ENCODE measurements at places on chromosomes 11 and 22. TPM values are rescaled to one million over a fixed set of nuclear protein-coding genes. Genes with fewer than 3 reads are reported as not detected.

DNA sequence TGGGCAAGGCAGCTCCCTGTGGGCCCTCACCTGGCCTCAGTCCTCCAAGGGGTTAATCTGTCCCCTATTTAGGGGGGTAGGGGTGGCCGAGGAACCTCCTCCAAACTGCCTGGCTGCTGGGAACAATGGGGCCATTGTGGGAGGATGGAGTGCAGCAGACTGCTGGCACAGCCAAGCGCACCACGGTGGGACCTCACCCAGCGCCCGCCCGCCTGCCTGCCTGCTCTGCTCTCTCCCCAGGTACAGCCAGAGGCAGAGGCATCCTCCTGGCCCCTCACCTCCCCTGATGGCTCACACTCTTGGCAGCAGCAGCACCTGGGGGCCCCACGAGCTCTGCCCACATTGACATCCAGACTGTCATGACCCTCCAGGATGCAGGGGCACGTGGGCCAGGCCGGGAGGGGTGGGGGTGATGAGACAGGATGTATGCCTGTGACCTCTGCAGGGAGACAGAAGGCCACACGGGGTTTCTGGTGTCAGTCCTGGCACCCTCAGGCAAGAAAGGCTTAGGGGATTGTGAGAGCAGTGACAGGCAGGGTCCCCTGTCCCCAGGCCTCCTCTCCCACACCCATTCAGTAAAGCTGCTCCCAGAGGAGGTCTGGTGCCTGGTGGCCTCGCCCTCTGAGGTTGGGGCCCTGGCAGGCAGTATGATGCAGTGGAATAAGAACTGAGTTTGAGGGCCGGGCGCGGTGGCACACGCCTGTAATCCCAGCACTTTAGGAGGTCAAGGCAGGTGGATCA, 11.4 kb downstream of the BCL9L start:
- H3K27me3 ChIP-seq: no peaks in the 10 kb centered on the region
- H3K4me1 ChIP-seq: peaks cover 88% of the 10 kb centered on the region
- peaks cover 8% of the 10 kb centered on the region for H3K36me3 ChIP-seq
- H3K27ac ChIP-seq: peak overlapping the region; percentile 89

DNA sequence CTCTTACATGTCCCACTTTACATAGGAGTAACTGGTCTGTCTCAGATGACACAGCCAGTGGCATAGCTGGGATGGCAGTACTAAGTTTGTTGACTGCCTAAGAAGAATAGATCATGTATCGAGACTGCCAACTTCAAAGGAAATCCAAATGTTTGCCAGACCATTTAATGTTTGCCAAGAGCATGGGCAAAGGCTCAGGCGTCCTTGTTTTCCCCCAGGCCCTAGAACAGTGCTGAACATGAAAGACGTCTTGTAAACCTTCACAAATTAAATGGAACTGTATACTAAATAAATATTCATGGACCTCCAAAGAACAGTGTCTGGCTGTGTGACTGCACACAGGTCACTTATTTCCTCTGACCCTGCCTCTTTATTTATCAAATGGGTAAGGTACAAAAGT, 234.7 kb upstream of the CCDC90B start:
- H3K27ac ChIP-seq: no peak overlapping the region
- H3K4me1 ChIP-seq: no peaks in the 10 kb centered on the region
- no peak for DNase-seq

GRCh38 chr22:39234867-39235687, 9.7 kb downstream of the PDGFB start:
- no peak overlapping the region for H3K27ac ChIP-seq
- no peaks in the 10 kb centered on the region for H3K36me3 ChIP-seq
- DNase-seq: no peak

DNA sequence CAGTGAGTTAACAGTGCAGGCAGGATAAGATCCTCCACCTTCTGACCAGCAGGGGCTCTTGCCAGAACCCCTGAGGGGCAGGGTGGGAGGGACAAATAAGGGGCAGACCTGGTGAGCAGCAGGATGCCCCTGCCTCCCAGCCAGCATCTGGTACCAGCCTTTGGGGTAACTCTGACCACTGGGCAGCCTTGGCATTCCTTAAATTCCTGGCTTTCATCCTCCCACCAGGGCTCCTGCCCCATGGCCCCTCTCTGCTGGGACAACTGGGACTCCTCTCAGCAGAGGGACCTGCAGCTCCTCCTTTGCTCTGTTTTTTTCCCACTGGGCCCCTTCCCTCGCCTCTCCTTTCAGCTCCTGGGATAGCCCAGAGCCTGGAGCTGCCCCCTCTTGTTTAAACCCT, 98.0 kb upstream of the CD82 start:
- H3K4me1 ChIP-seq: no peaks in the 10 kb centered on the region
- H3K4me3 ChIP-seq: no peak overlapping the region
- no peaks in the 10 kb centered on the region for H3K36me3 ChIP-seq

DNA sequence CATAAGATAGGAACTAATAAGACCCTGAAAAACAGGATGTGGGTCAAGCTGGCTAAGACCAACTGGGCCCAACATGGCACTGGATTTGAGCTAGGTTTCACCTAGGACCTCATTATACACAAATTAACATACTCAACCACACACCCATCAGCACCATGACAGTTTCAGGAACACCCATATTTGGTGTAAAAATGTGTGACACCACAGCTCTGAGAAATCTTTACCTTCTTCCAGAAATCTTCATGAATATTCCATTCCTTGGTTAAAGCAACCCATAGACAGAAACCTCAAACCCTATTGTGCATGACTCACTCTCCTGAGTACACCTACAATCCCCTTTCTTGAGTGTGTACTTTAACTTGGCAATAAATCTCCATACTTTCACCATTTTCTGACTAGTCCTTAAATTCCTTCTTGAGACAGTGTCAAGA, 378.8 kb downstream of the DYNC2H1 start:
- no peaks in the 10 kb centered on the region for H3K27me3 ChIP-seq
- no peaks in the 10 kb centered on the region for H3K4me1 ChIP-seq
- H3K27ac ChIP-seq: no peak overlapping the region
- no peaks in the 10 kb centered on the region for H3K36me3 ChIP-seq

DNA sequence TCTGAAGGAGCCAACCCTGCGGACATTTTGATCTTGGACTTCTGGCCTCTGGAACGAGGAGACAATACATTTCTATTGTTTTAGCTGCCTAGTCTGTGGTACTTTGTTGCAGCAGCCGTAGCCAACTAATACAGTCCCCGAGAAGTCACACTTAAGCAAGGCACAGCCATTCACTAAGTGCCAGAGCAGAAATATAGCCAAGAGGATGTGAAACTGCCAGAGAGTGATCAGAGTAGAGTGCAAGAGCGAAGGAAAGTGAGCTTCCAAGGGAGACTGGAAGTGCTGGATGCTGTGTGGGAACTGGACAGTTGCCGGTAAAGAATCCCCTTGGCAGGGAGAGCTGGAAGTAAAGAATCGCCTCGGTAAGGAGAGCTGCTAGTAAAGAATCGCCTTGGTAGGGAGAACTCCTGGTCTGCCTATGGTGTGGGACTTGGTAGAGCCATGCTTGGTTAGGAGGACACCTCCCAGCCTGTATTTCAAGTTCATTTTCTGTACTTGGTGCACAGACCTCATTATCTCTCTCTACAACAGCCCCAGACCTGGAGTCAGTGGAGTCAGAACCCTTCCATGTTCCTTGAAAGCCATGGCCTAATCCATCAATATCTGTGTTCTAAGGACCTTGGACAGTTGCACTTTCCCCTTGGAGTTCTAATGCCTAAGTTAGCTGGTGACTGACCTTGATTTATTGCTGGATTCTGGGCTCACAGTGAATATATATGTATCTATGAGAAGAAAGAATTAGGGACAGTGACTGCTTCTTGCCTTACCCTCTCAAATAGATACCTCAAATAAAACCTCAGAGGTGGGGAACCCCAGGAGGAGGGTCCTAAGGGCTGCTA, 162.1 kb downstream of the LDLRAD3 start:
- H3K36me3 ChIP-seq: no peaks in the 10 kb centered on the region
- H3K27ac ChIP-seq: no peak overlapping the region
- peaks cover 7% of the 10 kb centered on the region for H3K4me1 ChIP-seq
- no peaks in the 10 kb centered on the region for H3K27me3 ChIP-seq

DNA sequence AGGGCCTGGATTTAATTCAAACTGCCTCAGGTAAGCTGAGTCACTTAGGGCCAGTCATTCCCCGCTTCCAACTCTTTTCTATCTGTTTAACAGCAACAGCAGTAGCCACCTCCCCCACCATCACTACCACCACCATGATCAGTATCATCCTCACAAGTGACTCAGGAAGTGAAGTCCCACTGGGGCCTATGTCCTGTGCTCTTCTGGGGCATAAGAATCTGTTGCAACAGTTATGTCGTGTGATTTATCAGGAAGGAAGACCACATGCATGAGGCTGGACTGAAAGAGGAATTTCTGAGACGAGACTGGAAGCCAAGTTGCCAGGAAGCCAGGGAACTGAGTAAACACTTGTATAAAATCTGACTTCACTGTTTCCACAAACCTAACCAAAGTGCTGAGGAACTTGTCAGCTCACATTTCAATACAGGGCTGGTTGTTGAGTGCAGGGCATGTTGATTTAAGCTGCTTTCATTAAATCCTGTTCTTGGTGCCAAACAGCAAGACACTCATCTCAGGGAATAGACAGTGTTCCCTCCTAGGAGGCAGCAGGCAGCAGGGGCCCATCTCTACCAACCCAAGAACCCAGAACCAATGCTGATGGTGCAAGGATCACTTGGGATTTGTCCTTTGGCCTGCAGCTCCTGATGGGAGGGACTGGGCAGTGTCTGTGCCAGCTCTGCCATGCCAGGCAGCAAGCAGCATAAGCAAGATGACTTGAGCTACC, 226.7 kb upstream of the NARS2 start:
- H3K27me3 ChIP-seq: no peaks in the 10 kb centered on the region
- H3K4me1 ChIP-seq: peaks cover 4% of the 10 kb centered on the region
- H3K36me3 ChIP-seq: no peaks in the 10 kb centered on the region
- H3K27ac ChIP-seq: no peak overlapping the region
- DNase-seq: no peak

TREH gene
- not detected for total RNA-seq

DNAJB7 gene
- not detected for total RNA-seq

SHANK2 gene
- 0.14 TPM for total RNA-seq

DNA sequence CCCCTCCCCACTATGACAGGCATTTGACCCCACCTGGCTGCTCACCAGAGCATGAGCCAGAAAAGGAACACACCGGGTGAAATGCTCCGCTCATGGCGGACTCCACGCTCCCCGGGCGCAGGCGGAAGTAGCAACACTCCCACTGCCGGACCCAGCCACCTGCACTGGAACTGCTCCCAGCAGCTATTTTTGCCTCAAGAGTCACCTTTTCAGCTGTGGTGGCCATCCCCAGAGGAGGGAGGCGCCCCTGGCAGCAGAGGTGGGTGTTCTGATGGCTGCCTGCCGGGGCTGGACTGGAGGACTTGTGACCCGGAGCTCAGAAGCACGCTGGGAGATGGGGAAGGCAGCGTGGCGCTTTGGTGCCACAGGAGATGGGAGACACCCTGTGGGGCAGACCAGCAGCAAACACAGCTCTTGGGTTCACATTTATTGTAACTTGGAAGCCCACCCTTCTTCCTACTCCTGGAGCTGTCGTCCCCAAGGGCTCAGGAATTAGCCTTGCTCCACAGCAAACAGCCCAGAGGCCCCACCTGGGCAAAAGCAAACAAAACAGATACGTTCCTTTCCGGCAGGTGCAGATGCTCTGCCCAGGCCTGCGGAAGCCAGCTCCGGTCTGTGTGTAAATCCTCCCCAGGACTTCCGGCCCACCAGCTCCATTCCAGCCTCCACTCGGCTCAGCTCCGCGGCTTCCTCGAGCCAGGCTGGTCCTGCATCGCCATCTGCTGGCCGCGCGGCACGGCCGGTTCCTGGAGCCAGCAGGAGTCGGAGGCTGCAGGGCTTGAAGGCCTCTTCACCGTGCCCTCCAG, 3.7 kb downstream of the RPS19BP1 start:
- no peaks in the 10 kb centered on the region for H3K27me3 ChIP-seq
- peak; percentile 88 for DNase-seq
- peaks cover 43% of the 10 kb centered on the region for H3K36me3 ChIP-seq
- peaks cover 91% of the 10 kb centered on the region for H3K4me1 ChIP-seq
- peak overlapping the region; percentile 17 for H3K4me3 ChIP-seq

CD6 gene
- total RNA-seq: 30.7 TPM

GRCh38 chr11:35337136-35337913, 82.0 kb downstream of the SLC1A2 start:
- H3K27ac ChIP-seq: no peak overlapping the region
- H3K36me3 ChIP-seq: no peaks in the 10 kb centered on the region
- no peak overlapping the region for H3K4me3 ChIP-seq
- no peak for DNase-seq

DNA sequence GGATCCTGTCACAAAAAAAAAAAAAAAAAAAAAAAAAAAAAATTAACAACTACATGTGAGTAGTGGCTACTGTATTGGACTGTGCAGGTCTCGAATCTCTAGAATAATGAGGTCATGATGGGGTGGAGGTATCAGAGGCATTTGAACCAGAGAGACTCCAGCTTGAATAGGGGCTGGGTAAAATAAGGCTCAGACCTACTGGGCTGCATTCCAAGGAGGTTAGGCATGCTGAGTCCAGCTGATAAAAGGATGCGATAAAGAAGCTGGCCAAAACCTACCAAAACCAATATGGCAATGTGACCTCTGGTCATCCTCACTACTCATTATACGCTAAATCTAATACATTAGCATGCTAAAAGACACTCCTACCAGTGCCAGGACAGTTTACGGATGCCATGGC, 5.9 kb upstream of the PACSIN3 start:
- DNase-seq: no peak
- no peaks in the 10 kb centered on the region for H3K36me3 ChIP-seq
- H3K4me3 ChIP-seq: no peak overlapping the region
- H3K4me1 ChIP-seq: peaks cover 8% of the 10 kb centered on the region

DNA sequence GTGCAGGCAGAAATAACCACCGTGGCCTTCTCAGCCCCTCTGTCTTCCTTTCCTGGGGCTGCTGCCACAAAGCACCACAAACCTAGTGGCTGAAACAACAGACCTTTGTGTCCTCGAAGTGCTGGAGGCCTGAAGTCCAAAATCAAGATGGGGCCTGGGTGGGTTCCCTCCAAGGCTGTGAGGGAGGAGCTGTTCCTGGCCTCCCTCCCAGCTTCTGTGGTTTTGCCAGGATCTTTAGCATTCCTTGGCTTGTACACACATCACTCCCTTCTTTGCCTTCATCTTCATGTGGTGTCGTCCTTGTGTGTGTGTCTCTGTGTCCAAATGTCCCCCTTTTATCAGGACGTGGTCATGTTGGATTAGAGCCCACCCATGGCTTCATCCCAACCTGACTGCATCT, 29.0 kb upstream of the PARVG start:
- no peak overlapping the region for H3K27ac ChIP-seq
- H3K4me3 ChIP-seq: no peak overlapping the region
- no peaks in the 10 kb centered on the region for H3K27me3 ChIP-seq
- no peaks in the 10 kb centered on the region for H3K4me1 ChIP-seq
- H3K36me3 ChIP-seq: no peaks in the 10 kb centered on the region

- no peak for DNase-seq
- no peaks in the 10 kb centered on the region for H3K4me1 ChIP-seq
- no peak overlapping the region for H3K27ac ChIP-seq
- H3K36me3 ChIP-seq: peaks cover 8% of the 10 kb centered on the region
- no peak overlapping the region for H3K4me3 ChIP-seq
Observed at GRCh38 chr22:41184679-41185078, 20.4 kb upstream of the L3MBTL2 start.

DNA sequence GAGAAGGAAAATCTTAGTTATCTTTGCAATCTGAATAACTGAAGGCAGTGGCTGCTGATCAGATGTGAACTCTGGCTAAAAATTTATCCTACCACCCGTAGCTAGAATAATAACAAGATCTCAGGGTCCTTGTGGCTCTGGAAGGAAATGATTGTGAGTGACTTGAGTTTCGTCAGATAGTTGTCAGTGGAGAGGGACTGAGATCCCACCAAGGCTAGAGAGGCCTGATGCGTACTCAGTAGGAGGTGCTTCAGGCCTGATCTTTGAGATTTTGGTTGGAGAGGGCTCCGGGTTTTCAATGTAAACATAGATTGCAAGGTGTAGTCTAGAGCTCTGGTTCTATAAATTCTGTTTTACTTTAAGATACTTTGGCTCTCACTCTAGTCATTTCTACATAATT, 1.4 kb downstream of the MADD start:
- peaks cover 37% of the 10 kb centered on the region for H3K4me1 ChIP-seq
- no peak for DNase-seq
- peak overlapping the region; percentile 82 for H3K4me3 ChIP-seq
